Endothelial cell of umbilical vein (primary cell): ENCODE measurements at places on chromosomes 1 and 21. TPM values are rescaled to one million over a fixed set of nuclear protein-coding genes. Genes with fewer than 3 reads are reported as not detected.
A peak's percentile ranks its signal among the peaks of the same experiment; 100 is the strongest.

The OR6K3 gene
- total RNA-seq, result not detected in 2 replicates

DNA sequence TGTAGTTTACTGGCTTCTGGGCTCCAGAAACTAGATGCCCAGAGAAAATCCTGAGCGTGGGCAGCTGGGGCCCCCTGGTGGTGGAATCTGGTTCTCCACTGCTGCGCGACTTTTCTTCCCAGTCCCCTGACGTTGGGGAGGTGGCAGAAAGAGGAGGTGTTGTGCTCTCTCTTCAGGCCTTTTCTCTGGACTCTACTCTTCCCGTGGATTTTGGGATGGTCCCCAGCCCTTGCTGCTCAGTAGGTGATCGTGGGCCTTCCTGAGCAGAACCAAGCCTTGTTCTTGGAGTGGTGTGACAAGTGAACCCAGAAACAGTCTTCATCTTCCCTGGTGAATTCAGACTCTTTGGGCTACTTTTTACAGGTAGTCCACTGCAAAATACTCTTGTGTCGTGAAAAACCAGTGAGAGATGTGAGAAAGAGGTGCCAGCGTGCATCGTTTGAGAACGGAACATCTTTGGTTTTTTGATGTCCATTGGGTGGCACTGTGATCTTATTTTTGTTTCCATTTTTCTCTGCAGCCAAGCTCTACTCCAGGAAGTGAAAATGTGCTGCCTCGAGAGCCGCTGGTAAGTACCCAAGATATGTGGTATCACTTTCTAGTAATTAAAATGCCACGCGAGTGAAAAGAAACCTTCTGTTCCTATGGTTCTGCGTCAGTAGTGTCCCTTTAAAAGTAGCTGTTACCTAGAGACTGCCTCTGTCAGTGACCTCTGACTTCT, 20.2 kb downstream of the PEX14 start:
- DNase-seq, result peak; percentile 59

DNA sequence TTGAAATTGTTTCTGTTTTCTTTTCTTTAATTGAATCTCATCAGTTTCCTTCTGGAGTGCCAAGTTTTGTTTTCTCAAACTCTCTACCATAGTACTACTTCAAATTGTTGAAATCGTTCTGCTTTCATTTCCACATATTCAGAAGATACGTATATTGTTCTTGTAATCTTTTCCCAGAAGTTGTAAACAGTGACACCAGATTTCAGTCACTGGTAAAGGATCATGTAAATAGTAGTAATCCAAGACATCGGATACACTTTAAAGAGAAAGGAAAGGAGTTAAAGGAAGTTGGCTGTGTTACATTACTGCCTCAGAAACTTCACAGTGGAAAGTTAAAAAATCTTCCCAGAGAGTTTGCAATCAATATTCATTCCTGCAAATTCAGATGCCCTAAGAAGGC, 67.5 kb downstream of the RGL1 start:
- DNase-seq, result peak; percentile 72

- no peak for DNase-seq
These were observed 1.1 kb upstream of the KPNA6 start for GRCh38 chr1:32106663-32107275.

The MCOLN3 gene
- not detected in 2 replicates for total RNA-seq

DNA sequence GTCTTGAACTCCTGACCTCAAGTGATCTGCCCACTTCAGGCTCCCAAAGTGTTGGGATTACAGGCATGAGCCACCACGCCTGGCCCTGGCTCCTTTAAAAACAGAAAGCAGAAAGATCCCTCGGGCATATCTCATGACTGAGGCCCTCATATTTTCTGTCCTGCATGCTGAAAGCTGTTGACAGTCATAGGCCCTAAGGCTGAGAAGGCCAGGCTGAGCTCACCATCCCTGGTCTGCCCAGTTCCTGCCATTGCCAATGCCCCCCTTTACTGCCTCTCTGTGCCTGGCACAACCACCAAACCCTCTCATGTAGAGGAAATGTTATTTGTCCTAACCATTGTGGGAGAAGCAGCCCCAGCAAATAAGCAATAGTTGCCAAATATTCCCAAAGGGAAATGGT, 12.7 kb downstream of the CD34 start:
- no peak for DNase-seq
